ENCODE measurements at places on chromosomes 12 and 14.

DNA sequence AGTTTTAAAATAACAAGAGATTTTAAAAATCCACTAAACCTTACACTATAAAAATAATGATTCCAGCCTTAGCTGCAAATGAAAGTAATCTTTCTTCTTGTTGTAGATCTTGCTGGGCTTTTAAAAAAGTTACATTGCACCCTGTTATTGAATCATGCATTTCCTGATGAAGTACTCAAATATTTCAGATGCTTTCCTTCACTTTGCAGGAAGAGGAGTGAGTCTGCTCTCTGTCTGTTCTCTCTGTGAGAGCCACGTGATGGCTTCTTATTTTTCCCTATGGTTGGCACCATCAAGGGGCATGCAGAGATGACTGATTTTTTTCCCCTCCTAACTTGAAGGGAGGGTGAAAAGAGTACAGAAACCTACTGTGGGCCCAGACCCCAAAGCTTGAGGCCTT, 262.7 kb downstream of the ATP23 start:
- no peak for DNase-seq

- no peak for DNase-seq
Measured at GRCh38 chr12:111260732-111261131, 108.2 kb downstream of the PHETA1 start.

DNA sequence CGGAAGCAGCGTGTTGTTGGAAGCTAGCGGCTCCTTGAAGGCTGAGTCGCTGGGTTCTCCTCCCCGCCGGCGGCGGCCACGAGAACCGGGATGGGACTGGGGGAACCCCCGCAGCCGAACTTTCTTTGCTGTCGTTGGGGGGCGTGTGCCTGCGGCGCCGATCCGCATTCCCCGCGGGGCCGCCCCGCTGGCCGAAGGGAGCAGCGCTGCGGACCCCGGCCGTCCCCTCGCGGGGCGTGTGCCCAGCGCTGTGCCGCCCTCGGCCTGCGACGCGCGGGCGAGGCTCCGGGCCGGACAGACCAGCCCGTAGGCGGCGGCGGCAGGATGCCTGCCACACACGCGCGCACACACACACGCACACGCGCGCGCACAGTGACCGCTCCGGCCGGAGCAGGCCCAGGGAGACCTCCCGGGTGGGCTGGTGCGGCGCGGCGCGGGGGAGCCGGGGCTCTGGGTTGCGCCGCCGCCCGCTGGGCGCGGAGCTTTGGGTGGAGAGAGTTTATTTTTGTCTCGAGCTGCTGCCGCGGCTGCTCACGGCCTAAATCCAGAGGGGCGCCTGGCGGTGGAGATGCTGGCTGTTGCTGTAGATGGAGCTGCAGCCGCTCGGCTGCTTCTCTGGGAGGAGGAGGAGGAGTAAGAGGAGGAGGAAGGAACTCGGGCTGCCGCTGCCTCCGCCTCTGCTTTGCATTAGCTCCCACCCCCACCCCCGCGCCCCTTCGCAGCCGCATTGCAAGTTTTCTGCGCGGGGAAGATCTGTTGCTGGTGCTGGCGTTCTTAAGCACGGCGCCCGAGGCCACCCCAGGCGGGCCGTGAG, at the start of gene SAMD4A:
SAMD4A (plus strand) TSS at position 719 of the 814 bp plus-strand sequence. CDS start 789 bp downstream, outside the sequence.
- peak; percentile 49 for DNase-seq

GRCh38 chr12:89517720-89518119, 6.9 kb downstream of the GALNT4 start:
- no peak for DNase-seq

- no peak for DNase-seq
Measured at GRCh38 chr14:54182419-54183045, 214.3 kb upstream of the CDKN3 start.

DNA sequence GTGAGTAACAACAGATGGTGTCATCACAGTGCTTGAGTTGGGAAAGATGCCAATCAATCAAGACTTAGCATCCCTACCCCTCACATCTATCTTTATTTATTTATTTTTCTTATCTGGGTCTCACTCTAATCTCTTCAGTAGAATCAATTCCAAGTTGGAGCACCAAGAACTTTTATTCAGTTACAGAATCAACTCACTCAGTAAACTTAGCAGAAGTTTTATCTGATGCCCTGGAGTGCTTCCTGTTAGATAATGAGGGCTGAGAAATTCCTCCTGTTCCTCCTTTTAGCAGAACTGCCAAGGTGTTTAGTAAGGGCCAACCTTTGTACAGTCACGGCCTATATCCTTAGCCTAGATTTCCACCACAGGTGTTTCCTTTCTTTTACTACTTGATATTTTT, 11.3 kb upstream of the SLC5A8 start:
- no peak for DNase-seq

- DNase-seq, result peak; percentile 48
Measured at GRCh38 chr14:50001151-50001998, 108.5 kb downstream of the ARF6 start.

- DNase-seq, result no peak
Measured at GRCh38 chr14:23931721-23932289, 21.8 kb upstream of the DHRS4 start.

DNA sequence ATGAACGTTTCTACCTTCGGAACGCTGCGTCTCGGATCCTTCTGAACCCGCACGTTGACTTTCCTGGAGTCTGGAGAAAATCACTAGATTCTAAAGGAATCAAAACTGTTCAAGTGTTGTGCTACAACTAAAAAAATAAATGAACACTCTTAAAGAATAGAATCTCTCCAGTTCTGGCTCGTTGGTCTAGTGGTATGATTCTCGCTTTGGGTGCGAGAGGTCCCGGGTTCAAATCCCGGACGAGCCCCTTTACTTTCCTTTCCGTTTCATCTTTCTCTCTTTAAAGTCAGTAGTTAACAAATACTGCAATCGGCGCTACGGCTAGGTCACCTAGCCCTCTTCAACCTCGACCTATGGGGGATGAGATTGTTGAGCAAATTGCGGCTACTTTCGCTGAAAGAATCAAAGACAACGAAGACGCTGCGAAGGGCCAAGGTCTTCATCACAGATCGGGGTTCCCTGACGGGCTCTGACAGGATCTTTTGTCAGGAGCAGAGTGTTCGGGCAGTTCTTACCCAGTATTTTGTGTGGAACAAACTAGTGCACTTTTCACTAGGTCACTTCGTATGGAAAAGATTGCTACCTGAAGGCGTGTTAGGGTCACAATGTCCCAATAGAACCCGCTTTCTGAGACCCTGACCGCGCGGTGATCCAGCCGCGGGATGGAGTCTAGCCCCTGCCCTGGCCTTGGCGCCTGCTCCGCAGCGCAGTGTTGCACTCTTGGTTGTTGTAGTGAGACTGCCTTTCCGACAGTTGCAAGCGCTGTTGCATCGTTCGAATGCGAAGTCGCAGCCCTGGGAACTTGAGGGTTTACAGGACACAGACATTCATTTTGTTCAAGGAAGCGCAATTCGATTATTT, 8.4 kb downstream of the OR6S1 start:
- DNase-seq, result peak; percentile 25

- DNase-seq, result no peak
Measured at GRCh38 chr14:92135269-92135668, 13.5 kb downstream of the CPSF2 start.

DNA sequence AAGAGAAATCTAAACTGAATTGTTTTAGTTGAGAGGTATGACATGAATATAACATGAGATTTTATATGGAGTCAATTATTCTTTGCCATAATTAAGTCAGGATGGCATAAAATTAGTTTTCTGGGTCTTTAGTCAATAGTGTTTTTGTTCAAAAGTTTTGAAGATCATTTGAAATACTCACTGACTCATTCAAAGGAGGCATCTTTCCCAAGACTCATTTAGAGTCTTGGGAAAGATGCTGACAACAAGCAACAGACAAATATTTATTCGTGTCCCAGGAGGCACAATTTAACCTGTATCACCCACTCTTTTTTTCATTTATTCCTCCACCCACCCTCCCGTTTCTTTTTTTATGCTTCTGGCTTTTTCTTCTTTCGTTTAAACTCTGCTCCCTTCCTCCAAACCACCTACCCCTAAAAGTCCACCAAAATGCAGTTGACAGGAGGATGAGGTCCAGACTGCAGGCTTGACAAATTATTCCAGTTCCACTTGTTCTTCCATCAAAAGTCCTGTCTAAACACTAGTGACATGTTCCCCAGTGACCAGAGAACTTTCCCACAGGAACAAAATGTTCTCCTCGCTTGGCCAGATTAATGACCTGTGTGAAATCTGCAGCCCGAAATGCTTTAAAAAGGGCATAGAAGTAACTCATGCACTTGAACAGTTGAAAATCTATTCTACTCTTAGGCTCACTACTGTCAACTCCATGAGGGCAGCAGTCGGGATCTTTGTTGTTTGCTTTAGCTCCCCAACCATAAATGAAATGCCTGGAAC, 43.3 kb upstream of the CSRP2 start:
- no peak for DNase-seq

DNA sequence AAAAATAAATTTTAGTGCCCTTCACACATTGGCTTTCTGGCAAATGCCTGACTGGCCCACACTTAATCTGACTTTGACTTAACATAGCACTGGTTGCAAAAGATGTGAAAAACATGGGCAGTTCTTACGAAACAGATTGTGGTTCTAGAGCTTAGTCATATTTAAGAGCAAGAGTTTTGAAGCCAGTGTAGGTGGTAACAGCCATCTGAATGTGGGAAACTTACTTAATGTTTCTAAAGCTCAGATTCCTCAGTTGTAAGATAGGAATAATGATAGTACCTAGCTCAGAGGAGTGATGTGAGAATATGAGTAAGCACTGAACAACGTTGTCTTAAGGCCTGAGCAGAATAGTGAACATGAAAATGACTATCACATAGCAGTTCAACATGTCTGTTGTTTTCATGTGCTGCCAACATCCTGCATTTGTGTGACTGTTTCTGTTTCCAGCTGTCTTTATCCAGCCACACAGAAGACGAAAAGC, 262.7 kb downstream of the SYT1 start:
- no peak for DNase-seq

GRCh38 chr12:105820429-105821125, 318.2 kb downstream of the NUAK1 start:
- no peak for DNase-seq

DNA sequence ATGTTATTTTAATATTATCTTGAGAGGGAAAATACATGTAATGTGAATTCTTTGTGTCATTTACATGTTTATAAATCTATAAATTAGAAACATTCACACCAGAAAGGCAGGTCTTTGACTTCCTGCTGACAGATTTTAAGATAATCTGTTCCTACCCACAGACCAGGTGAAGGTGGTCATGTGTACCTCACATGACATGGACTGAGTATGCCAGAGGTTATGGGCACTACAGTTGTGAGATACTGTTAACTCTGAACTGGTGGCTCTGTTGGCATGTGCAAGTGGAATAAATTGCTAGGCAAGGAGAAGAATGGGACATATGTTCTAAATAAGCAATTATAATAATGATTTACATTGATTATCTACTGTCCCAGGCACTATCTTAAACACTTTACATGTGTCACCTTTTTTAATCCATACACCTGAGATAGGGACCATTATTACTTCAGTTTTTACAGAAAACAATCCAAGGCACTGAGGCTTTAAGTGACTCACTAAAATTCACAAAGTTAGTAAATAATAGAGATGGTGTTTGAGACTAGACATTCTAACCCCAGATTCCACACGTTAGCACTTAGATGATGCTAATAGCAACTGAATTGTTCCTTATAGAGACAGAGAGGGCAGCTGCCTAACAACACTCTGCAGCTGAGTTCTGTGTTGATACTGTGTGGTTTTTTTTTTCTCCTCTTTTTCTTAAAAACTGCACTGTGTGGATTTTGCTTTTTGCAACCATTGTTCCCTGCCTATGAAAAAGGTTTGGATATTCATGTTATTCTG, 23.8 kb downstream of the SLC16A7 start:
- no peak for DNase-seq

GRCh38 chr12:123929946-123930583, 42.6 kb downstream of the CCDC92 start:
- no peak for DNase-seq

DNA sequence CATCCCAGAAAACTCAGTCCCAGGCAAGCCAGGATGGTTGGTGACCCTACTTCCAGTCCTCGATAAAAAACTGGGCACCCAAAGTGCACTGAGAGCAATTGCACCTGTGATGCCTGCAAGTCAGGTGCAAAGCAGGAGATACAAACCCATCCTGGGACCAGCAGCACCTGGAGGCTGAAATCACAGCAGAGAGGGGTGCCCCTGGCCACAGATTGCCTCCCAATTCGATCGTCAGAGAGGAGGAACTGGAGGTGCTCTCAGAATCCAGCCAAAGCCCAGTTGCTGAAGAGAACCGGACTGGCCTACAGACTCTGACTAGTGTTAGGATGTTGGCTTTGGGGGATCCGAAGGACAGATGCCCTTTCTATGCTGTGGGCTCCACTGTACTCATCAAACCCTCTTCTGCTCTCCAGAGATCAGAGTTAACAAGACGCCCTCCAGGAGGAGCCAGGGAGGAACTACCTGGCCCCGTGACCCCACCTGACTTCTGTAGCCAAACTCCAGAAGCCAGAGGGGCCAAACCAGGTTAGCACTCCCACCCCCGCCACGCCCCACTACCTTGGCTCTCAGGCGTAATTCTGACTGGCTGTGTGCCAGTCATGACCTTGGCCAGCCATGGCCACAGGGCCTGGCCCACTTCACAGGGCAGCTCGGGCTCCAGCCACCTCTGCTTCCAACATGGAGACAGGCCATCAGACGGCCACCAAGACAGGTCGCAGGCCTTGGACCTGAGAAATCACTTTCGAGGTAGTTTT, 284.5 kb upstream of the RTL1 start:
- no peak for DNase-seq

DNA sequence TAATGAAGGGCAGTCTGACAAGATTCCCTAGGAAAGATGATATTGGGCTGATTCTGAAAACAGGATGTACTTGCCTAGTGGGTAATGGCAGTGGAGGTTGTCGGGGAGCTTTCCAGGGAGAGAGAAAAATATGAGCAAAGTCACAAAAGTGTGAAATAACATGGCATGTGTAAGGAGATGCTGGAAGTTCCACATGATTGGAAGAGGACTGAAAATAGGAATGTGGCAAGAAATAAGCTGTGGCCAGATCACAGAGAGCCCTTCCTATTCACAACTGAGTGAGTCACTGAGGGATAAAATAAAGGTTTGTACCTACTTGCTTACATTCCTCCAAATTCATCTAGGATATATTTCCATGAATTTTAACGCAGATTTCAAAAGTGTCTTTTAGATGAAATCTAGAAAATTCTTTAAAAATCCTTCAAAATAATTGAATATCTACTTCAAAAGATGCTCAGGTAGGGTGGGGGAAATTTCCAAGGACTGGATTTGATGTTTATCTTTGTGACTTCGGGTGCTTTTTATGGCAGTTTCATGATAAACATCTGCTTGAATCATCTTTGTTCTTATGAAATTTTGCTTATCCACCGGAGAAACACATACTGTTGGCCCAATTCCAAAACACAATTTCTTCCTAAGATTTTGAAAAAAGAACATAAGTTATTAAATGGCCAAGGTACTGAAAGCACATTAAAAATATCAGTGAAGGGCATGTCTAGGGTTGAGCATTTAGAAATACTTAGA, 36.3 kb upstream of the SLC2A13 start:
- DNase-seq, result no peak

- DNase-seq, result no peak
Measured at GRCh38 chr14:93150227-93151208, 34.2 kb downstream of the MOAP1 start.

DNA sequence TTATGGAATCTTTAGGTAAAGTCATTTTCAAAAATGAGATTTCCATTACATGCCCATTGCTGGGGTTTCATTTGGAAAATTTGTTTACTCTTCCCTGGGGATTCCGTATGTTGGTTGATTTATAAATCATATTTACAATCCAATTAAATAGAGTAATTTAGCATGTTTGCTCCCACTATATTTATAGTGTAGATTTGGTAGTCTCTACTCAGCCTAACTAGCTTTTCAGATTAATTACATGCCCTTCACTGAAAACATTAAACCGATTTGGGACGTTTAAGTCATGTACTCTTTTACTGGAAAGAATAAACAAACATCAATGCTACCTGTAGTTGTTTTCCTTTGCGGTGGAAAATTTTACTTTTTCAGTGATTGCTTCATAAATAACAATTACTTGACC, 10.4 kb downstream of the PAX9 start:
- DNase-seq, result no peak

All from activated naive CD4-positive, alpha-beta T cell (primary cell).